ENCODE measurements at places on chromosomes 7 and 10.

DNA sequence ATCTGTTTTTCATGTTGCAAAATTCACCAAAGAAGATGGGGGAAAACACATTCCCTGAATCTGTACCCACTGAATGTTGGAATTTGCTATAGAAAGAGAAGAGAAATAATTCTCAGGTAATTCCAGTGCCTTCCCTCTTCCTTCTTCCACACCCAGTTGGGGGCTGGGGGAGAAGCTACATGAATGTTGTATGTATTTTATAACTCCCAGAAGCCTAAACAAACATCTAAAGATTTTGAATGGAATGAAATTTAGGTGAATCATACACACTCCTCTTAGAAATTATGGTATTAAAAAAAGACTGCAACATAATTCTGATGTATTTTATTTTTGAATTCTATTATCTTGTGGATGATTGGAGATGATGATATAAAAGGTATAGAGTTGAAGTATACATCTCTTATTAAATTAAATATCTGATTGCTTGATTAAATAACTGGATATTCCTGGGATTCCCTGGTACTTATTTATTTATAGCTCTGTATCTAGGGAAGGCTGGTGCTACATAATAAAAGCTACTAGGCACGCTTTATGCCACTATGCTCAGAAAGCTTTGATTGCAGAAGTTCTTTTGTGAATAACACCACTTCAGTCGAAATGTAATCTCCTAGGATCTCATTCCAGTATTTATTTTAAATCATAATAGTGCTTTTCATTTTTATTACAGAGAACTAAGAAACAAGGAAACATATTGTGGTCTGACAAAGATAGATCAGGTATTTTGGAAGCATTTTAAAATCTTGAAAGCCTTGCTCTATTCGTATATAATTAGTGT, 98.5 kb downstream of the MCU start:
- no peak for DNase-seq

DNA sequence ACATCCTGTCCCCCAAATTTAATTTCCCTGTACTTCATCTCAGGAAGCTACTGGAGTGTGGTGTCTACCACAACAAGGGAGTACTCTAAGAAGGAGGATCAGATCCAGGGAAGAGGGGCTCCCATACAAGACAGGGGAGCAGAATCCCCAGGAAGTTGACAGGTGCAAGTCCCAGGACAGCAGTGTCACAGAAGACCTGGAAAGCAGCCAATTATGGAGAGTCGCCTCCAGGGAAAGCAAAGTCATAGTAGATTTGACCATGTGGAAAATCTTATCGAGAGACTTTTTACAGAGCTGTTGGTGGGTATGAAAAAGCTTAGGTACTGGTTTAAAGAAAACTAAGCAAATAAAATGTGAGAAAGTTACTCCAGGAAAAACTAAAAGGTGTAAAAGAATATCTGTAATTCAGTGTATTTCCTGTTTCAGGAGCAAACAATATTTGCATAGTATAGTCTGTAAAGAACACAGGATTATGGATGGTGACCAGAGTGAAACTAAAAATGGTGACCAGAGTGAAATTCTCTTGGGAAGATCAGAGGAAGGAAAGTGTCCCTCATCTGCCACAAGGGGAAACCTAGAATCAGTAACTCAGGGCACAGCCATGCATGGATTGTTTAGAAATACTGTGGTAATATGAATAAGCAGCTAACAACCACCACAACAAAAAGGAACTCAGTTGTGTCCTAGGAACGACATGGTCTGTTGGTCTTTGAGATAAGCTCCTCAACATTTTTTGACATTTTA, 44.5 kb downstream of the LANCL2 start:
- DNase-seq, result no peak

GRCh38 chr10:13018171-13018570, 16.7 kb upstream of the CCDC3 start:
- no peak for DNase-seq

- no peak for DNase-seq
These were observed 80.8 kb downstream of the TMEM106B start for GRCh38 chr7:12291870-12292269.

GRCh38 chr7:70591643-70592042, 540.3 kb upstream of the GALNT17 start:
- no peak for DNase-seq

DNA sequence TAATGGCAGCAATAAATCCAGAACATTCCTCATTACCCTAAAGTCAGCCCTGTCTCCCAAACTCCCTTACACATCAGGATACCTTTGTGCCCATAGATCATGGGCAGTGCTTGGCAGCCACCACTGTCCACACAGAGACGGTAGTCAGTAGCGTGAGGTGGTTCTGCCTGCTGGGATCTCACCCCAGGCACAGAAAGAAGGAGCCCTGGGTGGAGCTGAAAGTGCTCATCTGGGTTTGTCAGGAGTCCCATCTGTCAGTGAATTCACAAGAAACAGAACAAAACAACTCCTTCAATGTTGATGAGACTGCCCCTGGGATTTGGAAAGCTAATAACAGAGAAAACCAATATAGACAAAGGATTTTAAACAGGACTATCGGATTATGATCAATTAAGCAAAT, 90.2 kb upstream of the PRSS58 start:
- DNase-seq, result no peak

GRCh38 chr7:8260871-8261694, 884 bp downstream of the ICA1 start:
- DNase-seq, result no peak

DNA sequence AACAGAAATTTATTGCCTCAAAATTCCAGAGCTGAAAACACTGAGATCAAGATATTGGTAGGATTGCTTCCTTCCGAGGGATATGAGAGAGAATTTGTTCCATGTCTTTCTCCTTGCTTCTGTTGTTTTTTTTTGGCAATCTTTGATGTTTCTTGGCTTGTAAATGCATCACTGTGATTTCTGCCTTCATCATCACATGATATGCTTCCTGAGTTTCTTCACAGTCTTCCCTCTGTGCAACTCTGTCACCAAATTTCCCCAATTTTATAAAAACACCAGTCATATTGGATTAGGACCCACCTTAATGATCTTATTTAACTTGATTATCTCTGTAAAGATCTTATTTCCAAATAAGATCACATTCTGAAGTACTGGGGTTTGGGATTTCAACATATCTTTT, 14.7 kb downstream of the TMEM236 start:
- no peak for DNase-seq

DNA sequence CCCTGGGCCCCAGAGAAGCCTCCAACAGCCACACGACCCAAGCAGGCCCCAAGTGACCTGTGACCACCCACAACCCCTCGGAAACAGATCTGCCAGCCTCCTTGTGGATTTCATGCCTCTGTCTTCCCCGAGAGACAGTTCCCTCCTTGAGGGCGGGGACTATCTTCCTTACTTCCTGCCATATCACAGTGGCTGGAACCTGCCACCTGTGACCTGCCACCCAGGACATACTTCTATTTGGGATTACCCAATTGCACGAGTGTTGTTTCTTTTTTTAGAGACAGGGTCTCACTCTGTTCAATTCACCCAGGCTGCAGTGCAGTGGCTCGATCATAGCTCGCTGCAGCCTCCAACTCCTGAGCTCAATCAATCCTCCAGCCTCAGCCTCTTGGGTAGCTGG, 25.9 kb downstream of the TNRC18 start:
- DNase-seq, result no peak

GRCh38 chr7:55387062-55387965, 22.2 kb downstream of the LANCL2 start:
- no peak for DNase-seq

DNA sequence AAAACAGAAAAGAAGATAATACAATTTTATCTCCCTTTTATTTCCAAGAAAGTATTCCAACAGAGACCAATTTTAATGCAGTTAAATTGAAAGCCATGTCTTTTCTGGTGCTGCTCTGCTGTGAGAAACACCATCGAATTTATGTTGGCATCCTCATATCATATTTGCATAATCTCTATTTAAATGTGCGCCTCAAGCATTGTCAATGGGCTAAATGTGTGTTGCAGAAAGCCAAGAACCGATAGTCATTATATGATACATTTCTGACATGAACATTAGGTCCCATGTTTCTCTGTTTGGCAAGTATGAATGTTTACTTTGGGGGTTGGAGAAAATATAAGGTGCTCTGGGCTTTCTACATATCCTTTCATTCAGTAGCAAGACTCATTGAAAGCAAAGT, 1023.5 kb upstream of the CELF2 start:
- DNase-seq, result no peak

DNA sequence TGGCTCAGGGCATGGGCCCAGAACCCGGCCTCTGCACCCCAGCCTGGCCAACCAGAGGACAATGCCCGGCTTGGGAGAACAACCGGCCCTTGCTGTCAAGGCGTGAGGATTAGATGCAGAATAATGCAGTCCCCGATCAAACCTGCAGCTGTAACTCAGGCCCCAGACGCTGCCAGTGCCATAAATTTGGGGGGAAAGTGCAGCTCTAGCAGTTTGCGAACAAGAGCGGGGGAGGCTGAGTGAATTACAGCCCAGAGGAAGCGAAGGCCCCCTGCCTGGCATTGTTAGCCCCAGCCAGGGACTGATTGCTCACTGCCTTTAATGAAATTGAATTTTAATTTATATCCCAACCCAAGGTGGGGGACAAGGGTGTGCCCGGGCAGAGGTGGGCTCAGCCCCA, 38.0 kb upstream of the GNA12 start:
- DNase-seq, result no peak

- no peak for DNase-seq
These were observed 43.1 kb downstream of the ARID5B start for GRCh38 chr10:61944410-61945147.

DNA sequence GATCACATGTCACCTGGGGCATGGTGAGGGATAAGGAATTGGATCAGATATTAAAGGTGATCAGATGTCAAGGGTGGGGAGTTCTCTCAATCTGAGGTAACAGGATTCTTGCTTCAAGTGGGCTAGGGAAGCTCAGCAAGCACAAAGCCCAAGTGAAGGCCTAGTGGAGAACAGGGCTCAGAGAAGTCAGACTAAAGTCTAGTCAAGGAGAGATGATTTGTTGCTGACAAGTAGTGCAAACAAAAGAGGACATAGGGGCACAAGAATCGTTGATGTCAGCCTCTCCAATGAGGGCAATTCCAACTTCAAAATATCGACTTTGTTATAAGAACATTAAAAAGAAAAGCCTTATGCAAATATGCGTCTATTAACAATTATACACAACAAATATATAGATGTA, 852.8 kb upstream of the CELF2 start:
- DNase-seq, result no peak

- no peak for DNase-seq
These were observed 100.5 kb downstream of the TACC2 start for GRCh38 chr10:122089311-122090017.

- DNase-seq, result no peak
These were observed 126.1 kb upstream of the PPP2R2D start for GRCh38 chr10:131774681-131775085.
